Stimulated activated CD8-positive, alpha-beta memory T cell treated with anti-CD3 and anti-CD28 coated beads, Interleukin-4, amount 100 ng/mL, for 24 hours (primary cell): ENCODE measurements at places on chromosomes 6 and 20.

DNA sequence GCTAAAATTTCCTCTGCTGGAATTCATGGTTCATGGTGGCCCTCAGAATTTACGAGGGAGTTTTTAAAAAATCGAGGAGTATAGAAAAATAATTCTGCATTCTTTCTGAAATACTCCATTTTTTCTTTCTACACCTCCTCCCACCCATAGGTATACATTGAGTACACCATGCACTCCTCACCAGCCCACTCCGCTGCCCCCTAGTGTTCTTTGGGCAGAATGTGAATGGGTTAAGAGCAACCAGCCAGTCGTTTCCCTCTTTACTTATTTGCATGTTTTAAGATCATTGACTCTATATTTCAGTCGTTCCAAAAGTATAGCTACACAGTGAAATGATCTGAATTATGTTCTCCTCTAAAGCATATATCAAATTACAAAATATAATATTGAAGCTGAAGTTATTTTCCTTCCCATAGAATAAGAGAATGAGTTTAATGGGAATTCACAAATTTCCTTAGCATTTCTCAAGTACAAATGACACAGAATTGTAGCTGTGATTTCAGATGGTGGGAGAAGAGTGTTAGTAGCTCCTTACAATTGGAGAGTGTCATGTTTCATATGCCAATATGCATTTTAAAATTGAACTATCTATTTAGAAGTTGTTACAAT lies 977.7 kb upstream of the SLC35B3 start:
- DNase-seq, result no peak

GRCh38 chr6:20693466-20694063 lies 159.3 kb downstream of the CDKAL1 start:
- DNase-seq, result no peak

DNA sequence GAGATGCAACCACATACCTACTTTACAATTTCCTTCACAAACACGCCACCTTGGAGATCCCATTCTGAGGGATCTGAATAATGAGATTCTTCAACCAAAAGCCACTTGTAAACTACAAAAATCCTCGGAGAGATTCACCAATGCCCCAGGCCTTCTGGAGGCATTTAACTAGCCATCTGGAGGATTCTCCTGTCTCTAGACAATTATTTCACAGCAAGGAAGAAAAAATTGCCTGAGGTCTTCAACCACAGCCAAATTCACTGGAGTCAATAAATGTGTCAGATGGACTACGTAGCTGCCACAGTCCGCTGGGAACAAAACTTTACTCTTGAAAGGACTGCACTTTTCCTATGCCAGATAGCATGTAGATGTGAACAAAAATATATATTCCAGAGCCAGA lies 19.0 kb upstream of the DCDC2 start:
- DNase-seq, result no peak

DNA sequence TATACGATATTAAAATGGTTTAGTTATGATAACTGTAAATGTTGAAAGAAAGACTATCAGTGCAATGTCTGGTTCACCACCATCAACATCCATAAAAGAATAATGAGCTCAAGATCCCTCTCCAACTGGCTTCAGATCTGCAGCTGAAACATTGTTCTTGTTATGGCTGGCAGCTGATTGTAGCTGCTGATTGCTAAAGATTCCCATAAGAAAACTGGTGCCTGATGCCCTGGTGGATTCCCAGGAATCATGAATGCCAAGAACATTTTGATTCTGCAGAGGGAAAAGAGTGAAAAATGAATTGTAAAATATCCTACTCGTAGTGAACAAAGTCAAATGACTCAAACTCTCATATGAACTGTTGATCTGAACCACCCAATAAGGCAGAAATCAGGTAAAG lies 1160.2 kb downstream of the EPHA7 start:
- no peak for DNase-seq

GRCh38 chr20:34385464-34385863 lies 22.4 kb downstream of the ITCH start:
- DNase-seq, result no peak

DNA sequence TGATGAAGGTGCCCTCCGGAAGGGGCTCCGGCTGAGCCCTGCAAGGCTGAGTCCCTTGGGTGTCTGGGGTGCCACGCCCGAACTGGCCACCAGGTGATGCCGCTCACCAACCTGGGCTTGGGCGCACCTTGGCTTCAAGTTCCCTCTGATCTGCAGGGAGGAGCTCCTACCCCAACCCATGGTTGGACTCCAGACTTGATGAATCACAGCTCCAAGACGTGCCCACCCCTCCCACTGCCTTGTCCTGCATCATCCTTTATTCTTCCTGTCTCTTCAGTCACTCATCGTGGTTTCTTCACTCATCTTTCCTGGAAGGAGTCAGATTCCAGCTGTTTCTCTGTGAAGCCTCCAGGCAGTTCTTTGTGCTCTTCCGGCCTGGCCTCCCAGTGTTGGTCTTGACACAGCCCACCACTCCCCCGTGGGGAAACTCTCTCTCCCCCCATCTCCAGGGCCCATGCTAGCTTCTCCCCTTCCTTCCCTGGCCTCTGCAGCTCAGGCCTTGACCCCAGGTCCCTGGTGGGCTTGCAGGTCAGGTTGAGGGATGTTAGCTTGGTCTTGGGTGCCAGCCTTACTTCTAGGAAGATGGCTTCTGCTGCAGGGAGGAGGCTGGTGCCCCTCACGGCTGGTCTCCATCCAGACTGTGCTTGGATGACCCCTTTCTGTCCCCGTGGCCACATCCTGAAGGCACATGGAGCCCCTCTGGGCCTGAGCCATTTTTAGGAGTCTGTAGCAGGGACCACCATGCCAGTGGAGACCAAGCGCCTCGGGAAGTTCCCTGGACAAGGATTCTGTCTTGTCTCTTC lies 2.6 kb upstream of the ZBP1 start:
- no peak for DNase-seq

DNA sequence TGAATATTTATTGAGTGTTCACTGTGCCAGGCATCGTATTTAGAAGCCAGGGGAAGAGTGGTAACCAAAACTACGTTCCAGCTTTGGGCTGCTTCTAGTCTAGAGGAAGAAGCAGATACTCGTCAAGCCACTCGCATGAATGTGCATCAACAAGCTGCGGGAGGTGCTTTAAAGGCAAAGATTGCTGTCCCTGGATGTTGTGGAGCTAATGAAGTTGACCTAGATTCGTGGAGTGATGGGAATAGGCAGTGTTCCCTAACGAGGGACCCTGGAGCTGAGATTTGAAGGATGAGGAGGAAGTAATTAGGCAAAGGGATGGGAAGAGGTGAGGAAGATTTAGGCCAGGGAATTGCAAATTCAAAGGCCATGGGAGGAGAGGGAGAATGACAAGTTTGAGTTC lies 118.9 kb downstream of the TMEM170B start:
- no peak for DNase-seq

DNA sequence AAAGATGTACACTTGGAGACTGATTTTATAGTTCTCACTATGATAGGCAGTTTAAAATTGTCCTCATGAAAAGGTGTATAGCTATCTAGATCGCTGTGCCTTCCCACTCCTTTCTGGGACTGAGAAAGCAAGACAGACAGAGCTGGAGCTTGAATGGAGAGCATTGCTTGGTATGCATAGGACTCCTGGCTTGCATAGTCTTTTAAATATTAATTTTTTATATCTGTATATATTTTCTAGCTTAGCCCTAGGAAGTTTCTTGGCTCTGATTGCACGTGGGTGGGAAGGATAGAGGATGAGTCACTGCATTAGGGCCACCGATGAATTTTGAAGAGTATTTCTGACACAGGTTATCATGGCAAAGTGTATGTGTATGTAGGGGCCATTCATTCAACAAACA lies 150.0 kb upstream of the SPACA1 start:
- DNase-seq, result no peak

GRCh38 chr6:43578748-43579147 lies 2.8 kb downstream of the POLH start:
- DNase-seq, result no peak

- no peak for DNase-seq
These were observed 9.5 kb upstream of the PAQR8 start for GRCh38 chr6:52352239-52353018.

DNA sequence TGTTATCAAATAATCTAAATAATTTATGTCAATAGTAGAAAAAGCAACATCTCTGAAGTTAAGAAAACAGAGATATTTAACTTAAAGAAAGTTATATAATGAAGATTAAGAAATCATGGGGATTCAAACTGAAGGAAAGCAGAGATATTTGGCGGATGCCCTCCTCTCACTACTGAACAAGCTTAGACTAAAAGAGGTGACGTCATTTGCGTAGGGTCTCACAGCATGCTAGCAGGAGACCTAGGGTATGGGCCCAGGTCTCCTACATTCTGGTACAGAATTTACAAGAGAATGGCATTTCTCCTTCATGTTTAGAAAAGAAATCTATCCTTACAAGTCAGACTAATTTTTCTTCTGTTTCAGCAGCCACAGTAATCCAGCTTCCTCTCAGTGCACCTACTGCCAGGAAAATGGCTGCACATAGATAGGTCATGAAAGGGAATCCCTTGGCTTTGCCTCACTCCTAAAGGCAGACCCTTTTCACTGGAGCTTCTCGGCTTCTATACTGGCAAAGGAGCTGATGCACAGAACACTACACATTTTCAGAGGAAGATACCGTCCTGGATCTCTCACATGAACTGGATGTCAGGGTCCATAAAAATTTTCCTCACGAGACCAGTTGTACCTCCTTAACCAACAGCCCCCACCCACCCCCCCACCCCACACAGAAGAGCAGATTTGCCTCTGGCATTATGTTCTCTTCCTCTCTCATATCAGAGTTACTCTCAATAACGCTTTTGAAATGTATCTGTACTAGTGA lies 41.8 kb upstream of the DST start:
- no peak for DNase-seq

- no peak for DNase-seq
These were observed 258.5 kb downstream of the HIVEP2 start for GRCh38 chr6:142686507-142686887.

DNA sequence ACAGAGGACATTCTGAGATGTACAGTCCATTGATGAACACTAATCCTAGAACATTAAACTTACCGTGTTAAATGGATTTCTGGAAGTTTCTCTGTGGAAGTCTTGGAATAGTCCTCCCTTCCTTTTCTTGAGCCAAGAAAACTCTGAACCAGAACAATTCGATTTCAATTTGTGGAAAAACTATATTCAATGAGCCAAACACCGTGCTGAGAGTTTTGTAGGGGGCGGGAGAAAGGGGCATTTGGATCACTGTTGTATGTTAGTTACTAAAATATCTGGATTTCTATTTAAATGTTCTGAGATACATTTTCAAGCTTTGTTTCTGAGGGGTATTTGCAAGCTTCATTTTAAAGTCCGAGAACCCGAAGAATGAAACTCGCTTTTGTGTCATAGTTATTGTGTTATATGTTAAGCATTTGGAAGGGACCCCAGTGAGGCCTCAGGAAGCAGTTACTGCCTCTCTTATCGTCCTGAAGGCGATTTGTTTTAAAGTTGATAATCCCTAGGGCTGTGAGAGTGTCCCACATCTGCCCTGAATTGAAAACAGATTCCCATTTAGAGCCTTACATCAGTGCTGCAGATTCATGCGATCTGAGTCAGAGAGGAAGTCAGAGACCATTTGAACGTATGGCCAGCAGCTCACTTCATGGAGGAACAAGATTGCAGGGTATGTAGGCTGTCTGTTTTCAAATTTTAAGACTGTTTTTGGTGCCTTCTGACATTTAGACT lies 70.8 kb upstream of the SASH1 start:
- DNase-seq, result no peak

DNA sequence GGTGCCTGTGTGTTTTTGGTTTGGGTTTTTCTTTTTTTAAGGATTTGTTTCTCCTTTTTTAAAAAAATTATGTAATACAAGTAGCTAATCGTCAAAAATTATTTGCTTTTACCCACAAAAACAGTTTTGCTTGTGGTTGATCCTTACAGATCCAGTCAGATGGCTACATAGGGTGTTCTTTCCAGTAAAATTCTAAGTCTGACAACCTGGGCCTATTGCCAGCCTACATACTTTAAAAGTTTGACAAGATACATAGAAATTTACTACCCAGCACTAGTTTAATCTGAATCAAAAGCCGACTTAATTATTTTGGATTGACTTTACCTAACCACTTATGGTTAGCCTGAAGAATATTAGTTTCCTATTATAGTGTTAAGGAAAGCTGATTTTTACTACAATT lies 2.1 kb upstream of the SOX4 start:
- no peak for DNase-seq

- no peak for DNase-seq
These were observed 2.5 kb downstream of the PHACTR1 start for GRCh38 chr6:12719017-12719416.

DNA sequence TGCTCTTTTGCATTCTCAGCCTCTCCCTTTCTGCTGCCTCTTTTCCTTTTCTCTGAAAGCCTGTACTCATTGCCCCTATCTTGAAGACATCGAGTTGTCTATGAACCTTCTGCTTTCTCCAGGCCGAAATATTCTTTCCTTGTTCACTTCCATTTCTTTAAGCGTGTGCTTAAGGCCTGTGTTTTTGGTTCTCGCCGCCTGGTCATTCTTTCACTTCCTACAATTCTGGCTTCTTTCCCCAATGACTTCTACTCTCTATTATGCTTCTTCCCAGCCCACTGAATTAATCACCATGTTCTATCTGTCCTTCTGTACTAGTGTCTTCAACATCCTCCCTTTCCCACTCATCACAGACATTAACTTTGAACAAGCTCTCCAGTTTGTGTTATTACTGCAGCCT lies 69.6 kb downstream of the C6orf52 start:
- no peak for DNase-seq

DNA sequence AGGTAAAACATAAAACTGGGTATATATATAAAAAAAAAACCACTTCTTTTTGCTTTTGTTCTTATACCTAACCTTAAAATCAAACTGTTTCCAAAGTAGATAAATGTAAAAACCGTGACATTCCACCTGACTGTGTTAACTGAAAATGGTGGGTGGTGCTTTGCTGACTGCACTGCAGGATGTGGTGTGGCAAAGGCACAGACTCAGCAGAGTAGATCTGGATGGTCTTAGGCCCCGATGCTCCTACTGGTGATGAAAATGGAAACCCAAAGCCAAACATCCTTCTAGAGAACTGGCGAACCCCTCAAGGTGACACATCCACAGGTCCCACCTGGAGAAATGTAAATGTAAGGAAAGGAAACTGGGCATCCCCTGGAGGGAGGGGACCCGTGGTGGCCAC lies 8.9 kb downstream of the TGIF2 start:
- DNase-seq, result no peak

DNA sequence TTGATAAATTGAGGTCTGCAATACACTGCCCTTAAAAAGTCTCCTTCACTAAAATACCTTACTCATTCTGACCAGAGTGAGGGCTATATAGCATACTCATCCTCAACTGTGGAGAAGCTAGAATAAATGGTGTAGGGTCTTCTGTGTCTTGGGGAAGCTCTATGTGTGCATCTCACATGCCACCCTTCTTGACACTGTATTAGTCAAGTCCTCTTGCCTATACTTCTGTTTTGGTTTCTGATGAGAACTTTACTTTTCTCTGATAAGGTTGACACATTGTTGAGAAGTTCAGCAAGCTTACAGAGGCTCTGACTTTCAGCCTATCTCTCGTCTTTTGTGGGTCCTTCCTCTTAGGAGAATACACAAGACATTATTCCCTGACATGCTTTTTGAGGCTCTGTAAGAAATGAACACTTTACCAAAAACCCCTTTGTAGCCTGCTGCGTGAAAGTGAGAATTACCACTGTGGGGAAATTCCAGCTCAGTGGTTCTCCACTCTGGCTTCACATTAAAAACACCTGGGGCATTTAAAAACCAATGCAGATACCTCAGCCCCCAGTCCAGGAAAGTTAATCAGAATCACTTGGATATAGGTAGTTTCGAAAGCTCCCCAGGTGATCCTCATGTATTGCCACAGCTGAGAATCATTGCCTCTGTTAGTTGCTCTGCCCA lies 372.1 kb upstream of the HS3ST5 start:
- no peak for DNase-seq
